ENCODE measurements at places on chromosomes 4 and X.

DNA sequence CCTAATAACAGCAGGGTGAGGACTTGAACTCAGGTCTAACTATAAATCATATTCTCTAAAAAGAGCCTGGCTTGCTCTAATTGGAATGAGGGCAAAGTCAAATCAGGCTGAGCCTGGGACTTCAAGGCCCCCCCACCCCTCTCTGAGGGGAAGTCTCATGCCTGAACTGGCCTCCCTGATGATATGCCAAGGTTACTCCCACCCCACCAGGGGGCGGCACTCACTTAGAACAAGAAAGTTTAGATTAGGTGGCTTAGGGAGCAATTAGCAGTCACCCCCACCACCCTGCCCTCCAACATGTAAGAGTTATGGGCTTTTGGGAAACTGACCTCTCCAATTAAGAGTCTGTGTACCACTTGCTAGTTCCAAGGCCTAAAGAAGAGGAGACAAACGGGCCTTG, 2.7 kb downstream of the FOXO4 start:
- peak; percentile 29 for DNase-seq

DNA sequence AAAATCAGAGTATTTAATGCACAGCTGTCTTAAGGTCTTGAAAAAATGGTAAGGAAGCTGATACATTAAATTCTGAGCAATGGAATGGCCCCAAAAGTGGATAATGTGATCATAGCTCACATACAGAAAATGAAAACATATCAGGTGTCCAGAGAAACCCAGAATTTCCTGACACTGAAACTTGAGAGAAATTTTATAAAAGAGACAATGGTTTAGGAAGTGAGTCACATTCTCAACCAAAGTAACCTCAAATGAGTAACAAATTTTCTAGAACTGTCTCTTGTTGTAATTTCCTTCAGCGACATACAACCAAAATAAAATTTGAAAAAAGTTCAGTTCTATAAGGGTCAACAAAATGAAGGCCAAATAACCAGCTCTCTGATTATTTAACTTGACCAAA, 37.4 kb upstream of the PACRGL start:
- DNase-seq, result no peak

DNA sequence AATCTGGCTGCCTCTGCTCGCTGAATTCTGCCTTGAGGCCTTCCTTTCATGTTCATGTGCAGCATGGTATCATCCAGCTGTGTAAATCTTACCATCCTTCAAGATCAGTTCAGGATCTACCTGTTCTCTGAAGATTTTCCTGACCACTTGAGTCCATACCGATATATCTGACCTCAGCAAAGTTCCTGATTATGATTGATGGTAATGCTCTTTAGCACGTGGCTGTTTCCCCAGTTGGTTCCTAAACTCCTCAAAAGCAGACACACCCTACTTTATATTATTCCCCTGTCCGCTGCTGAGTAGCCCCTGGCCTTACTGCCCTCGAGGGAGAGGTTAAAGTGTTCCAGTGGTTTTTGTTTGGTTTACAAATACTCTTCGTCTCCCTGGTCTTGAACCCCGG, 20.0 kb downstream of the GALNT7 start:
- DNase-seq, result no peak

- DNase-seq, result peak; percentile 27
Measured at GRCh38 chr4:142645475-142646108, 200.5 kb downstream of the INPP4B start.

- DNase-seq, result no peak
Measured at GRCh38 chr4:41653523-41653922, 95.0 kb downstream of the PHOX2B start.

GRCh38 chr4:38764277-38764676, 18.5 kb downstream of the TLR10 start:
- DNase-seq, result no peak
